Renal cortex interstitium (tissue), 15 donors: ENCODE measurements at places on chromosomes 6 and 20. TPM values are rescaled to one million over a fixed set of nuclear protein-coding genes. Genes with fewer than 3 reads are reported as not detected.
A peak's percentile ranks its signal among the peaks of the same experiment; 100 is the strongest.

DNA sequence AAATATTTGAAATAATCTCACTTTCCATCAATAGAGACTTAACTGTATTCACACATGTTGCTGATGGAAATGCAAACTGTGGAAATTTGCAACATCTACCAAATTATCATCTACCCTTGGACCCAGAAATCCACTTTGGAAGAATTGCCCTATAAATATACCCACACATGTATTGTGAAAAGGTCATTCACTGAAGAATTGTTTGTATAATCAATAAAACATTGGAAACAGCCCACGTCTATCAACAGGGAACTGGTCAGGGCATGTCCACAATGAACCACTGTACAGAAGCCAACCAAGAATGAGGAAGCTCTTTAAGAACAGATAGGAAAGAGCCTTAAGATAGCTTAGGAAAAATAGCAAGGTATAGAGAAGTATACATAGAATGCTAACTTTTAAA, 36.2 kb downstream of the PXDC1 start:
- DNase-seq = no peak

GRCh38 chr6:11615214-11615602, 77.7 kb downstream of the TMEM170B start:
- DNase-seq = no peak

DNA sequence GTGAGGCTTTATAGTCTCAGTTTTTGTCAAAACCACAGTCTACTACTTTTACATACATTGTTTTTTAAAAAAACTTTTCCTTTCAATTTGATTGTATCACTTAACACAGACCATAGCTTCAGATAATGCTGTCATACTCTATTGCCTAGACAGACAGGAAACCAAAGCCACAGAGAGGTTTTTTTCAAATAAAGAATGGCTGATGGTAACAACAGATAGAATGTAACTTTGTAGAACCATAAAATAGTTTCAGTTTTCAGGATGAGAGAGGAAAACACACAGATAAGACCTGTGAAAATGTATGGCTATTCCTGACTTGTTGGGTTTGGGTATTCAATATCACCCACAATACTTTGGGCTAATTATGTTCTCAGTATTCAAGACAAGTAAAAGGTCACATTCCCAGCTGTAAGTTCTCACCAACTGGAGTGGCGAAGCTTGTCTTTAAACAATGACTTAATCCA, 94.0 kb downstream of the ADGRG6 start:
- DNase-seq = no peak

DNA sequence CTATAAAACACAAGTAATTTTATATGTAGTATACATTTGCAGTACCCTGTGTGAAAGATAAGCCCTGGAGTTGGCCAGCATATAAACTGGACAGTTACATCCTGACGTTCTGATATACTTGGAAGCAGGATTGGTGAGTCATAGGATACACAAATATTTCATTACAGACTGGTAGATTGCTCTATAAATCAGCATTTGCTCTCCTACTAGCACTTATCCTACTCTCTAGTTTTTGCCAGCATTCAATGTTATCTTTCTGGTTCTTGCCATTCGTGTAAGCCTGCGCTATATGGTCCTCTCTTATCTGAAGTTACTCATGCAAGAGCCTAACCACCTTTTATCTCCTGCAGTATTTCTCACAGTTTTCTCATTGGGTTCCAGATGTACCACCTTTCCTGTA, 680.2 kb upstream of the MMS22L start:
- no peak for DNase-seq

GRCh38 chr6:141667580-141668309, 465.0 kb upstream of the GJE1 start:
- no peak for DNase-seq

GRCh38 chr6:35146453-35146852, 5.3 kb upstream of the TCP11 start:
- peak; percentile 58 for DNase-seq

DNA sequence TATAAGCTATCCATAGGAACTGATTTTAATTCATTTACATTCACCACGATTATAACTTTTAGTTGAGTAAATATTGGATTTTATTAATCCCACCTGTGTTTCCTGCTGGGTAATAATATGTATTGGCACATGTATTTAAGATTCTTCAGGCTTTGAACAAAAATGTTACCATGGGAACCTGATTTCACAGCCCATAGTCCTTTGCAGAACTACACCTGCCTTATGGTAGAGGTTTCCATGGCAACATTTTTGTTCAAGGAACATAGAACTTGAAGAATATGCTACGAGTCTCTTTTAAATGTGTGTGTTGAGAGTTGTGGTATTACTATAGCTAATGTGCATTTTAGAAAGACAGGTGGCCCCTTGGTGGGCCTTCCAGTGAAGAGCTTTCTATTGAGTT, 317.4 kb downstream of the SAMD5 start:
- DNase-seq = no peak

GRCh38 chr6:10099529-10100140, 315.2 kb downstream of the TFAP2A start:
- no peak for DNase-seq

- no peak for DNase-seq
These were observed 30.5 kb downstream of the C6orf15 start for GRCh38 chr6:31081872-31082271.

- no peak for DNase-seq
These were observed at the start of gene FRK for GRCh38 chr6:116060572-116061283. Gene FRK, minus strand, starts transcription at chr6:116060891. Its CDS starts 580 bp downstream, at chr6:116060311.

DNA sequence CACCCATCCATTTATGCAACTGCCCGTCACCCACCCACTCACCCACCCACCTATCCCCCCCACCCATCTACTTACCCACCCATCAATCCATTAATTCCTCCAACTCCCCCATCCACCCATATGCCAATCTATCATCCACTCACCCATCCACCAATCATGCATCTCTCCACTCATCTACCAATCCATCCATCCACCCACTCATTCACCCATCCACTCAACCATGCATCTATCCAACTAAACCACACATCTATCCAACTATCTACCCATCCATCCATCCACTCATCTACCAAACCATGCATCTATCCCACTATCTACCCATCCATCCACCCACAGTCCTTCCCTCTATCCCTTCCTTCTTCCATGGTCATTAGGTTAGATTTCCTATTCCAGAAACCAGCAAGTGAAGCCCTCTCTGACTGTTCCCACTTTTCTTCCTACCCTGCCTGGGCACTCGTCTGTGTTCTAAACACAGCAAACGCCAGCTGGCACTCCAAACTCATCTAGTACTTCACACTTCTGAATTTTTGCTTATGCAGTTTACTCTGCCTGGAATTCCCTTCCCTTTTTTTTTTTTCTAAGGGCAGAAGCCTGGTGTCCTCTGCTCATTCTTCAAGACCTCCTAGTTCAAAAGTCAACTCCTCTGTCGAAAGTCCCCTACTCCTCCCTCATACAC, 43.1 kb downstream of the ARHGAP40 start:
- no peak for DNase-seq

GRCh38 chr20:25364879-25365699, 25.5 kb downstream of the ABHD12 start:
- DNase-seq = no peak

DNA sequence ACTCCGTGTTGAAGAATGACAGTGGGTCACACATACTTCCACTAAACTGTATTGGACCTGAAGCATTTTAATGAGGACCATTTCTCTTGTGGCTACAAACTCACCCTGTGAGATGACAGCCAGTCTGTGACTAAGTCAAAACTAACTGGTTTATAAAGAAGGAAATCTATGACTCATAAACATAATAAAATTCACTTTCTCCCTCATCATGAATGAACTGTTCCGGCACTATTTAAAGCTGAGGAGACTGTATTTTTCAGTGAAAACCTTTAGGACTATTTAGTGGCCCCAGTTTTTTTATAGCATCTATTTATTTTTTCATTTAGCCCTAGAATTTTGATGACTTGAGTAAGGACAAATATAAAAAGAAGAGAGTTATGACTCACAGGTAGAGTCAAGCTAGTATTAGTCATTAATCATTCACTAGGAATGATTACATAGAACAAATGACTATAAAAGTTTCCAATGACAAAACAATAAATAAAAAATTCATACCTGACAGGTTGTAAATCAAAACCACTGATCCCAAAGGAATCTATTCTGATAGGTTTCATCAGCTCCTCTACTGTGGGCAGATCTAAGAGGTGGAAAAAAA, 34.2 kb downstream of the CEP162 start:
- DNase-seq = no peak

GRCh38 chr6:14722704-14723103, 523.2 kb upstream of the JARID2 start:
- no peak for DNase-seq

DNA sequence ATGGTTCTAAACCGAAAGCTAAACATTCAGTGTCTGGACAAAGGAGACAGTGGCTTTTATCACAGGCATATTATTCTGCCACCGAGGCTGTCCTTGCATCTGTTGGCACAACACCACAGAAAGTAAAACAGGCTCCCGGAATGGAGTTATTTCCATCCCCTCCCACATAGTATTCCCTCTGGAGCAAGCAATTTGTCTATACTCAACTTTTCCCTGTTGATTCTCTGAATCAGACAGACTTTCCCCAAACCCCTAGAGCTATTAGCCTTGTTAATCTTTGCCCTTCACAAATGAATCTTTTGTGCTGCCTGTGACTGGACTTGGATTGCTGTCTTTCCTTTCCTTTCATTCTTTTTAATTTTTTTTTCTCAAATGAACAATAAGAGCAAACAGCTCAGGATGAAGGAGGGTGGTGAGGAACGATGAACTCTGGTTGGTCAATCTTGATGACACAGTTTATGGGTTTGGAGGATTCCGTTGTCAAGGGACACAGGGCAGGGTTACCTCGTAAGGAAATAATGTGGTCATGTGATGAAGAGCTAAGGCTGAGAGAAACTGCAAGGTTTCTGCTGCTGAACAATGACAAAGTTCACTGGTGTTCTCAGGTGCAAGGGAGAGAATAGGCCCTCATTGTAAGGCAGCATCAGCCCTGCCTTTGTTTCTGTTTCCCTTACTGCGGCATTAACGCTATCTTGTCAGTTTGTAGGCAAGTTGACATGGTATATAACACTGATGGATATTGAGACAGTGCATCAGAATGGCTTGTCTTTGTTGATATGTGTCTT, 275.0 kb upstream of the BMP2 start:
- DNase-seq = no peak

GRCh38 chr6:134424165-134424797, 106.4 kb upstream of the SGK1 start:
- DNase-seq = no peak

DNA sequence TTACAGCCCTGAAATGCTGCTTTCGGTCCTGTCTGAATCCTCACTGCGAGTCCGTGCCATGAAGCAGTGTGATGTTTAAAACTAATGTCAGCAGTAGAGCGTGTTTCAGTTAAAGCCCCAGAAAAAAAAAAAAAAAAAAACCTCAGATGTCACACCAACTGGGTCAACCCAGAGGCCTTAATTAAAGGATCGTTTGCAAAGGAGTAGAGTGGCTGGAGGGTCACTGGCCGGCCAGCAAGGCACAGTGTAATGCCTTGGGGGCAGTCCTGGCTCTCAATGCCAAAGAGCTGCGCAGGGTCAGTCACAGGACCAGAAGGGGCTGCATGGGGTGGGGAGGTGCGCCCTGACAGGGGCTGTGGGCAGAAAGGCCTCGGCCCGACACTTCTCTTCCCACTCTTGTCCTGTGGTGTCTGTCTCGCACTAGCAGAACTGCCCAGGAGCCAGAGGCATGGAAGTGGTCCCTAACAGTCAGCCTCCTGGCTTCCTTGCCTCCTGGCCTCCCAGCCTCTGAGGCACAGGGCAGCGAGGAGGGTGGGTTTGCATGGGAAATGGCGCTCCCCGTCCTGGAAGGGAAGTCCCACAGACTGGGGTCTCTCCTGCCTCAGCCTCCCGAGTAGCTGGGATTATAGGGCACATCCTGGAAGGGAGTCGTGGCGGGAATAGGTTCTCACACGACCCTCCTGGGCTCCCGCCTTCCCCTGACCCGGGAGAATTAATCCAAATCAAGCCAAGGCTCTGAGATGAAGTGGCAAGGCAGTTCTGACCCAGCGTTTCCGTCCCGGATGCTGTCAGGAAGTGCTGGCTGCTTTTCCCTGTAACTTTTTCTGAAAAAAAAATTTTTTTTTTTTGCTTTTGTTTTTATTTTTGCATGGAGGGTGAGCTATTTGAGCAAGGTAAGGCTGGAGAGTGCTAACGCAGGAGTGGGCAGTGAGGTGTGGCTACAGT, 53.7 kb upstream of the MPC1 start:
- DNase-seq = no peak

GRCh38 chr20:10595985-10596384, 77.8 kb downstream of the JAG1 start:
- DNase-seq = no peak

DNA sequence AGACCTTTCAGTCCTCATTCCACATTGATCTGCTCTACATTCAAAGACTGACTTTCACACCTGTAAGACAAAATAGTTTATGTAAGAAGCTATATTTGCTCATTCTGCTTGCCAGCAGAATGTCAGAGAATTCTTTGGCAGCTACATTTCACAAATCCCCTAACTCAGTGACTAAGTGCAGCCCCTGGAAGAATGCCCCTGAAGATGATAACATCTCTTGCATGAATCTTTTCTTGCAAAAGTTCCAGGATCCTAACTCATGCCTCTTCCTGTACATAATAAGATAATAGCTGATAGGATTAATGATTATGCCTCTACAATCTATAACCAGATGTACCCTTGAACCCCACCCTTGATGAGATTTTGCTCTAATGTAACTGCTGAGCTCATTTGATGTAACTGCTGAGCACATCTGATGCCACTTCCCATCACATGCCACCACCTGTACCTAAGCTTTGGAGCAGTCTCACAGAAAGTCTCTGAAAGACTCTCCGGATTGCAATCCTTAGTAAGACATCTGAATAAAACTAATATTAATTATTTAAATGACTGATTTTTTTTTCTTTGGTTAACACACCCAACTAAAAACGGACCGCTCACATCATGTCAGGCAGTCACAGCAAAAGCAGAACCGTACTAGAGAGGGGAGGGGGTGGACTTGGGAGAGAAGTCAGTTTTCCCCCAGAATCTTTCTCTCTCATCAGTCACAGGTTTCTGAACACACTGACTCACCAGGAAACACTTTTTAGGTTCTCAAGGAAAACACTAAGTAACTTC, 684 bp upstream of the DNAH8 start:
- no peak for DNase-seq

DNA sequence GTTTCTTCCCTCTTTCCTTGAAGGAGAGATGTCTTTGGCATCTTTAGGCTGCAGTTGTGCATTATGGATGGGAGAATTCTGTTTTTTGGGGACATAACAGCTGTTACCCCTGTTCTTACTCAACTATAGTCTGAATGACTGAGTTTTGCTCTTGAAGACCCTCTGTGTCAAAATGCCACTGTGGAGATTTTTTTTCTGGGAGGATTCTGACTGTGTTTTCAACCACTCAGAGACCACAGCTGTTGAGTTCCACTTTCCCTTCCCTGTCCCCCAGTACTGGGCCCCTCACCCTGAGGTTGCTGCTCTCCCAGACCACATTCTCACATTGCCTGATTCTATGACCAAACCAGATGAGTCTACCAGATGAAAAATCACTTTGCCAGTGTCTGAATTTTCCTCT, 48.1 kb downstream of the NKX2-2 start:
- DNase-seq = no peak

GRCh38 chr20:32509639-32510066, 75.5 kb downstream of the NOL4L start:
- no peak for DNase-seq

The APOBEC2 gene
- 0.82 TPM for polyA plus RNA-seq

The TINAG gene
- 24.3 TPM for polyA plus RNA-seq

The MYB gene
- polyA plus RNA-seq = 3.9 TPM

The LPA gene
- 0.19 TPM for polyA plus RNA-seq

The ZNF451 gene
- 31.0 TPM for polyA plus RNA-seq

The CD40 gene
- 5.3 TPM for polyA plus RNA-seq

The HLA-DPA1 gene
- 8.6 TPM for polyA plus RNA-seq

The SEC23B gene
- 61.8 TPM for polyA plus RNA-seq

The BMP6 gene
- polyA plus RNA-seq = 6.8 TPM

The GSTA2 gene
- polyA plus RNA-seq = 0.43 TPM

The SCP2D1 gene
- not detected for polyA plus RNA-seq

The C2 gene
- 4.2 TPM for polyA plus RNA-seq

The BTN1A1 gene
- polyA plus RNA-seq = 0.23 TPM
